Skin of body (tissue), 3 donors: ENCODE measurements at places on chromosomes 4 and X.
A peak's percentile ranks its signal among the peaks of the same experiment; 100 is the strongest.

DNA sequence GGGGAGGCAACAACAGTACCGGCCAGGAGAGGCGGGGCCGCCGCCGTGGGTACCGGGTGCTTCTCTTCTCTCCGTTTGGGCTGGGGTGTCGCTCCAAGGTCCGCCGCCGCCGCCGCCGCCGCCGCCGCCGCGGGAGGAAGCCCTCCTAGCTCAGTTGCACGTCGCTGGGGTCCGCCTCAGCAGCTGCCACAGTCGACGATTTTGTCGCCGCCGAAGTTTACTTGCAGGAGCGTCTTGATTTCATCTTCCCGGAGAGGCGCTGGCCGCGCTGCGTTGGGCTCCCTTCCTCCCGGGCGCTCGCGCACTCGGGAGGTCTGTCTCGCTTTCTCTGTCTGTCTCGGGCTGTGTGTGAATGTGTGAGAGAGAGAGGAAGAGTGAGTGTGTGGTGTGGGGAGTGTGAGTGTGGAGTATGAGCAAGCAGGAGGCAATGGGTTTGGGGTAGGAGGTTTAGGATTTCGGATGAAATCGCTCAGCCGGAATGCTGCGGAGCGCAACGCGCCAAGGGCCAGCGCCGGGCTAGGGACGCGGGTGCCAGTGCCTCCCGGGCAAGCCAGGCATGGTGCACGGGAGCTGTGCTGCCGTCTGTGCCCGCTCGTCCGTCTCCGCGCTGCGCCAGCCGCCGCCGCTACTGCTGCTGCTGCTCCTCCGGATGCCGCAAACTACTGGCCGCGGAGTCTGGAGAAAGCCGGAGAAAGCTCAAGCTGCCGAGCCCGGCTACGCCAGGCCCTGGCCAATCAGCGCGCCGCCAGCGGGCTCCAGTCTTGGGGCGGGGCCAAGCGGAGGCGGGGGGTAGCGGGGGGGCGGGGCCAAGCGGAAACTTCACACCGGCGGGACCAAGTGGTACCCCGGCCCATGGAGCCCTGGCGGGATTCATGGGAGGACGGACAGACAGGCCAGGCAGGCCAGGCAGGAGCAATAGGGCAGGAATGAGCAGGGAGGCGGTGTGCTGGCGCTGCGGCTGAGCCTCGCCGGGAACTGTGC lies at the start of gene PCDH19:
Gene PCDH19 (minus strand): TSS at position 664 of the 981 bp plus-strand sequence. CDS start 1,676 bp downstream, outside the sequence.
- peak; percentile 32 for DNase-seq

- no peak for DNase-seq
Observed at GRCh38 chrX:72532366-72532765, 40.3 kb downstream of the HDAC8 start.

DNA sequence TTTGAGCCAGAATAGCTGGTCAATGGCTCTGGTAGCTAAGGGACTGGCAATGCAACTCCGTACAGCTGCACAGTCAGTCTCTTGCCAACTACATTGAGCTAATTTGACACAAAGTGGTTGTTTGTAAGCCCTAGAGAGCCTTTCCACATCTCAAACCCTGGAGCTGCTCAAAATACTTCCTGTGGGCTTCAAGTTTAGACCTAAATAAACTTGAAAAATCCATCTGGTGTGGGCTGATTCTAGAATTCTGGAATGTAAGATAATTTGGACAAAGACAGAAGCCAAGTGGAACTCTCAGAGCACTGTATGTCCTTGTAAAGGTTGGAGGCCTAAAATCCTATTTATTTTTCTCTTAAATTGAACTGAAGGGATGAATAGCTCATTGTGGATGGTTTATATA lies 380.8 kb downstream of the SPRY1 start:
- peak; percentile 41 for DNase-seq

GRCh38 chr4:26874110-26874509 lies 13.5 kb downstream of the STIM2 start:
- no peak for DNase-seq

DNA sequence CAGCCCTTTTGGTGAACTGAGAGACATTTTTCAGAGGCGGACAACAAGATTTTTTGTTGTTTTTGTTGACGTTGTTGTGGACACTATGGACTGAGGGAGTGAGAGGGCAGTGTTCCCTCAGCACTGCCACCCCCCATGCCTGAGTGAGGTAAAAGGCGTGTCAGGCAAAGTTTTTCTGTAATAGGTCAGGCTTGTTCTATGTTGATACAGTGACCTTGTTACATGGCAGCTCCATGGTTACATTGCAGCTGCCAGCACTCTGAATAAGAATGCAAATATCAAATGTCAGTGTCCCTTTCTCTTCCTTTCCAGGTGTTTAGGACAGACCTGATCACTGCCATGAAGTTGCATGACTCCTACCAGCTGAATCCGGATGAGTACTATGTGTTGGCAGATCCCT lies 36.6 kb downstream of the JADE1 start:
- DNase-seq, result no peak
